ENCODE measurements at places on chromosomes 2 and 18. TPM values are rescaled to one million over a fixed set of nuclear protein-coding genes. Genes with fewer than 3 reads are reported as not detected.

DNA sequence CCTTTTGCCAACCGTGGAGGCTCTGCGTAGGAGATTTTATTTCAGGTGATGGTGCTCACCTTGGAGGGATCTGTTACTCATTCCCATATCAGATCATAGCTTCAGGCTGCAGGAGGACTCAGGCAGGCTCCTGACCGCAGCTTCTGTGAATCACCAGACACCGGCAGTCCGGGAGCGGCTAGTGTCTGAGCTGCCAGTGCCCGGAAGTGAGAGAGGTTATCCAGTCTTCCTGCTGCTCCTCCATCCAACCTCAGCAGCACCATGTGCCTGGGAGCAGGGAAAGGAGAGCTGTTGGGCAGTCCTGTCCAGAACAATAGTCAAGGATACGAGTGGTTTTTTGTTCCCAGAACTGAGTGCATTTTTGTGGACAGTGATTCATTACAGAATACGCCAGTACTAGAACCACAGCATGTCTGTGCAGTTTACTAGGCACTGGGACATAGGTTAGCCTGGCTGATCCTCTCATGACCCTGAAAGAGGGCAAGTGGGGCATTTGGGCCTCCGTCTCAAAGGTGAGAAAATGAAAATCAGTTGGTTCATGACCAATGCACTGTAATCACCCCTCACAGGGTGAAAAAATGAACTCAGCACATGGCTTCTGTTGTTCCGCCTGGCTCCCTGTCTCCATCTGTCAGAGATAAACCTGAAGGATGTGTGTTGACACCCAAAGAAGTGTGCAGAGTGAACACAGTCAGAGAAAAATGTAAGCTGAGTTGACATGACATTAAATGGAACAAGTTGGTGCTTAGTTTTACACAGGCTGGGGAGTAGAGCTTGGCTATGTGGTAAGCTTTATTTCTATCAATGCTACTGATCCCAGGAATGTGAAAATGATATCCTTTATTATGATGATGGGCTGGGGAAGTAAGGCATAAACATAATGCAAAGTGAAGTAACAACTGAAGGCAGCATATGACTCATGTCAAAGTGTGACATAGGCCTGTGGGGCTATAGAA lies 12.2 kb downstream of the FHOD3 start:
- peak; percentile 34 for DNase-seq
- peaks cover 2% of the 10 kb centered on the region for H3K4me1 ChIP-seq
- no peaks in the 10 kb centered on the region for H3K36me3 ChIP-seq
- H3K27me3 ChIP-seq = no peaks in the 10 kb centered on the region
- no peak overlapping the region for H3K4me3 ChIP-seq
- no peak overlapping the region for H3K27ac ChIP-seq

- no peak overlapping the region for H3K27ac ChIP-seq
- DNase-seq = no peak
- H3K36me3 ChIP-seq = no peaks in the 10 kb centered on the region
- no peaks in the 10 kb centered on the region for H3K27me3 ChIP-seq
- no peak overlapping the region for H3K4me3 ChIP-seq
- H3K4me1 ChIP-seq = no peaks in the 10 kb centered on the region
These were observed 35.1 kb upstream of the B3GNT7 start for GRCh38 chr2:231360401-231360800.

- no peak for DNase-seq
- H3K27me3 ChIP-seq = no peaks in the 10 kb centered on the region
- no peak overlapping the region for H3K4me3 ChIP-seq
- H3K27ac ChIP-seq = no peak overlapping the region
These were observed 32.1 kb downstream of the TOGARAM2 start for GRCh38 chr2:29013057-29013780.

GRCh38 chr2:209565896-209566582 lies 142.2 kb downstream of the MAP2 start:
- H3K36me3 ChIP-seq = no peaks in the 10 kb centered on the region
- no peaks in the 10 kb centered on the region for H3K4me1 ChIP-seq
- DNase-seq = no peak
- H3K27me3 ChIP-seq = no peaks in the 10 kb centered on the region

DNA sequence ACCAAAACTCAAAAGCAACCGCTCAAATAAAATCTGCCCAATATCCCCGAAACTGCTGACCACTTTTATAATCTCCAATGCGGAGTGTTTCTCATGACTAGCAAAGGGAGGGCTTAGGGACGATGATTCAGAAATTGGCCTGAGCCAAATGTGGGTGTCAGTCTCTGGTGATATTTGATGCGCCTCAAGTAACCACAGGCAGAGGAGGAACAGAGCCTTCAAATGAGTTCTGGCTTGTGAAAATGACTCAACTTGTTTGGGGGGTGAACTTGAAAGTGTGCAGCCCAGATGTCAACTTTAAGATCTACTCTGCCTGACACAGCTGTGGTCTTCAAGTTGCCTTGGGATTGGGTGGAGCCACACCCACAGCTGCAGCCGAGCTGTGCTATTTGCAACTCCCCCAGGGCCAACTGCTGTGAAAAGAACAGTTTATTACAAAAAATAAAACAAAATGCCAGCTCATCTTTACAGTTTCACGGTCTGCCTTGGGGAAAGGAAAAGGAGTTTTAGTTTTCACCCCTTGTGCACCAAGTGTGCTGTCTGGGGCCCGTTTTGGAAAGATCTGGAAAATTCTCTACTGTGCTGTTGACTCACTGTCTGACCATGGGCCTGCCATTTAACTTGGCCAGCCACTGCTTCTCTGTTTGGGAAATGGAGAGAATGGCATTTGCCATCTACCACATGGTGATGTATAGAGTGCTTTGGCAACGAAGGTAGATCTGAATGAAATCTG lies 222.1 kb downstream of the MTX2 start:
- H3K27ac ChIP-seq = peak overlapping the region; percentile 56
- DNase-seq = peak; percentile 63
- peaks cover 33% of the 10 kb centered on the region for H3K4me1 ChIP-seq
- no peaks in the 10 kb centered on the region for H3K36me3 ChIP-seq
- H3K4me3 ChIP-seq = no peak overlapping the region

DNA sequence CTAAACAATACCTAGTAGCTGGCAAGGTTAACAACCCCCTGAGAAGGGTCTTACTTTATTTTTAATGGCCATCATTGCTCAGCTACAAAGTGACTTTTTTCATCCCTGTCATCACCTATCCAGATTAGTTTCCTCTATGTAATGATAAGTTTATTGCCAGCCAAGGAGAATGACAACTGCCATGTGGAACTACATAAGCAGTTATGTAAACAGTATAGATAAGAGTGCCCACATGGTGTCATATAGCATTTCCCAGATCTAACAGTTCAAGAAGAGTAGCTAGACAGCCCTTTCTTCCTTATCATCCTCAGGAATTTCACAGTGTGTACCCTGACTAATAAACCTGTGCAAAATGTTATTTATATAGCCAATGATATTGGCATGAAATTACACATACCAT lies 240.2 kb upstream of the PIK3C3 start:
- no peak overlapping the region for H3K4me3 ChIP-seq
- H3K4me1 ChIP-seq = no peaks in the 10 kb centered on the region
- H3K36me3 ChIP-seq = no peaks in the 10 kb centered on the region
- no peak for DNase-seq
- no peak overlapping the region for H3K27ac ChIP-seq

DNA sequence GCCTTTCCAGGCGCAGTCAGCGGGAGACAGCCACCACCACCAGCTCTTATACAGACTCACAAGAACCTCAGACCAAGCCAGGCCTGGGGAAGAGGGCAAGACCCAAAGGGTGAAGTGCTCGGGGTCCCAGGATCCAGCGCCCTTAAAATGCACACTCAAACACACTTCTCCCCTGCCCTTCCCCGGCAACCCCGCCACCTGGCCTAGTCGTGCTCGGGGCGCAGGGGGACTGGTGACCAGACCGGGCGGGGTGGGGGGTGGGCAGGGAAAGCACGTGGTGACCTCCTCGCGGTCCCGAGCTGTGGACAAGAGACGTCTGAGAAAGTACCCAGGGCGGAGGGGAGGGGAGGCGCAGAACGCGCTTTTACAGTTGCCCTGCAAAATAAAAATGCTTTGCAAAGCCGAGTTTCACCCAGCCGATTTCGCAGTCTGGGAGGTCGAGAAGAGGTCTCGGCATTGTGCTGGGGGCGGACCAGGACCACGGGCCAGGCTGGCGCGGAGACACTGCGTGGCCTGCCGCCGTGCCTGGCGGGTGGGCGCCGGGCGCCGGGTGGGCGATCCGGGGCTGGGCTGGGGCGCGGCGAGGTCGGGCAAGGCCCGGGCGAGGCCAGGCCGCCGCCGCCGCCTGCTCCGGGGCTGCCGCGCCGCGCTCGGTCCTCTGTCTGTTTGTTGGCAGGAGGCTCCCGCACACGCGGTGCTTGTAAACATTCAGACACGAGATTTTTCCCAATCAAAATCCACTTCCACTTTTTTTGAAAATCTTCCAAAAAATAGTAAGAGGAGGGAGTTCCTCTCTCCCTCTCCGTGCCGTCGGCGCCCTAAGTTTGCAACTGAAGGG lies 2.0 kb downstream of the BCL11A start:
- H3K4me1 ChIP-seq = peaks cover 25% of the 10 kb centered on the region
- H3K36me3 ChIP-seq = no peaks in the 10 kb centered on the region
- no peak overlapping the region for H3K27ac ChIP-seq

GRCh38 chr18:23458830-23459529 lies 5.9 kb downstream of the RIOK3 start:
- peaks cover 11% of the 10 kb centered on the region for H3K4me1 ChIP-seq
- no peak for DNase-seq
- no peak overlapping the region for H3K4me3 ChIP-seq
- no peaks in the 10 kb centered on the region for H3K27me3 ChIP-seq
- H3K36me3 ChIP-seq = no peaks in the 10 kb centered on the region

- no peak for DNase-seq
- H3K36me3 ChIP-seq = no peaks in the 10 kb centered on the region
- H3K4me3 ChIP-seq = no peak overlapping the region
- H3K4me1 ChIP-seq = no peaks in the 10 kb centered on the region
These were observed 789.7 kb upstream of the SLC39A10 start for GRCh38 chr2:194867328-194867727.

- no peaks in the 10 kb centered on the region for H3K27me3 ChIP-seq
- no peak overlapping the region for H3K27ac ChIP-seq
These were observed 642.3 kb upstream of the SYT4 start for GRCh38 chr18:43919551-43919950.

LYPD6 gene
- 10.2 TPM for total RNA-seq

Data from testis (tissue), 5 donors.